ENCODE measurements at places on chromosomes 1 and 21. TPM values are rescaled to one million over a fixed set of nuclear protein-coding genes. Genes with fewer than 3 reads are reported as not detected.

DNA sequence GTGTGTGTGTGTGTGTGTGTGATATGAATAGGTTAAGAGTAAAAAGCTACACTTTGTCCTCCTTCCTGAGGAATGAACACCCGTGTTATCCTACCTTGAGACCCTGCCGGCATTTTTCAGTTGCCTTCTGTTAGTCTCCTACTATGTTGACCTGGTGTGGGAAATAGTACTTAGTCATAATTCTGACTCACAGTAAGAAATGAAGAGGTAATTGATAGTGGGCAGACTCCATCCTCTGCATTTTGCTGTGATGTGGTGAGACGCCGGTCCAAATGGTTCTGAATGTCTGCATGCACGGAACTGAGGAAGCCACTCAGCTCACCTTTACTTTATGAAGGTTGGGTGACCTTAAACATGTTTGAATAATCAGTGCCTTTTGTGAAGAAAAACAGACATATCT lies 12.6 kb downstream of the CD101 start:
- DNase-seq, result no peak

ANGPTL1 gene
- not detected for total RNA-seq

GRCh38 chr1:229117664-229118300 lies 153.1 kb upstream of the RAB4A start:
- no peak for DNase-seq

- no peak for DNase-seq
Measured at GRCh38 chr1:59427155-59427554, 130.3 kb downstream of the FGGY start.

GRCh38 chr1:147264158-147264768 lies 21.8 kb downstream of the CHD1L start:
- DNase-seq, result no peak

- no peak for DNase-seq
Measured at GRCh38 chr1:53525595-53525994, 66.4 kb downstream of the DMRTB1 start.

DNA sequence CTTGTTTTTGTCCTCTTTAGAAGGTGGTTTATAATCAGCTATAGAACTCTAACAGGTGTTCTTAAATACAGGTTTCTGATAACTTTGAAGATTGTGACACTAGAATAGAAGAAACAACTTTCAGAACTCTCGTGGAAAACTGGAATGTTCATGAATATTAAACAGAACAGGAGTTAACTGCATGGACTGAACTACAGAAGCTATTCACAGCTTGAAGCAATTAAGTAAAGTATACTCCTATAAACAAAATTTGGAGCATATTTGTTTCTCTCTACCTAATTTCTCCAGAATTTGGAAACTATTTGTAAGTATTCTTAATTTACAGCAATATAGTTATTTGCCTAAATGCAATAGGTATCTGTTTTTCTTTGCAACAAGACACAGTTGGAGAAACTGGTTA lies 824.8 kb downstream of the ADGRL2 start:
- DNase-seq, result no peak

- DNase-seq, result no peak
Measured at GRCh38 chr1:115499253-115499652, 142.5 kb upstream of the VANGL1 start.

DNA sequence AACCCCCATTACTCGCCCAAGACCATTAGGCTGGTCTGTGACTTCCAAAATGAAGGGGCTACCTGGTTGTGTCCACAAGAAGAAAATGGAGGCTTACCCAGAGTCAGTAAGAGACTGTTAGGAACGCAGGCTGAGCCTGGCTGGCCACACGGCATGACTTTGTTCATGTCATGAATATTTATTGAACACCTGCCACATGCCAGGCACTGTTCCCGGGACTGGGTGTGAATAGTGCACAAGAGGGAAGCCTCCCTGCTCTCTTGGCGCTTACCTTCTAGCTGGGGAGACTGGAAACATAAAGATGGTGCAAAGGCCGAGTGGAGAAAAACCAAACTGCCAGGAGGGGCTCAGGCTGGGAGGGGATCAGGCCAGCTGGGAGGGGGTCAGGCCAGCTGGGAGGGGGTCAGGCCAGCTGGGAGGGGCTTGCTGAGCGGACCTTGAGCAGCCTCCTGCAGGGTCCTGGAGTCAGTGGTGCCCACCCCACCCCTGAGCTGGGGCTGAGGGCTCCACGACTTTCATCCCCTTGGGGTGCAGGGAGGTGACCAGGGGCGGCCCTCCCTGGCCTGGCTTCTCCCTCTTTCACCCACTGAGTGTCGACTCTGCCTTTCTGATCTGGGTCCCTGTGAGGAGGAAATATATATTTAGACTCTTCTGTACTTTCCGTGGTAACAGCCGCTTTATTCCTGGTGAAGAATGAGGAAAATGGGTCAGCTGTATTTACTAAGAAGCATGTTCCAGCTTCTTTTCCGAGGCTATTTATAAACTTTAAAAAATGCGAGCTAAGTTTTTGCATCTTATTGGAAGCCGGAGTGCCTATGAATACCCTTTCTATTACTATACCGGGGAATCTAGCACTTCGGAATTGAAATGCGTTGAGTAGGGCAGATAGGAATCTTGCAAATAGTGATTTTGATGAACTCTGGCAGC lies 139.0 kb downstream of the CAMTA1 start:
- DNase-seq, result no peak

GRCh38 chr1:207240325-207241101 lies 81.0 kb upstream of the CD55 start:
- no peak for DNase-seq

DYRK3 gene
- 13.4 TPM for total RNA-seq

- no peak for DNase-seq
Measured at GRCh38 chr1:231715816-231716722, 89.5 kb downstream of the DISC1 start.

GRCh38 chr1:205047764-205048231 lies 4.8 kb downstream of the CNTN2 start:
- no peak for DNase-seq

GRCh38 chr1:116853680-116854402 lies 55.9 kb upstream of the PTGFRN start:
- DNase-seq, result peak; percentile 77

- DNase-seq, result no peak
Measured at GRCh38 chr1:233168384-233168783, 127.1 kb downstream of the PCNX2 start.

GRCh38 chr1:114262337-114262736 lies 108.7 kb upstream of the SYT6 start:
- DNase-seq, result no peak

CA6 gene
- total RNA-seq, result not detected

MRPL24 gene
- 56.2 TPM for total RNA-seq

- no peak for DNase-seq
Measured at GRCh38 chr1:97827887-97828286, 92.9 kb downstream of the DPYD start.

NTMT2 gene
- total RNA-seq, result not detected

GRCh38 chr1:12185036-12185917 lies 18.5 kb downstream of the TNFRSF1B start:
- DNase-seq, result no peak

- no peak for DNase-seq
Measured at GRCh38 chr1:208288495-208288894, 44.3 kb upstream of the PLXNA2 start.

GRCh38 chr1:114011796-114012195 lies 32.5 kb downstream of the OLFML3 start:
- no peak for DNase-seq

DNA sequence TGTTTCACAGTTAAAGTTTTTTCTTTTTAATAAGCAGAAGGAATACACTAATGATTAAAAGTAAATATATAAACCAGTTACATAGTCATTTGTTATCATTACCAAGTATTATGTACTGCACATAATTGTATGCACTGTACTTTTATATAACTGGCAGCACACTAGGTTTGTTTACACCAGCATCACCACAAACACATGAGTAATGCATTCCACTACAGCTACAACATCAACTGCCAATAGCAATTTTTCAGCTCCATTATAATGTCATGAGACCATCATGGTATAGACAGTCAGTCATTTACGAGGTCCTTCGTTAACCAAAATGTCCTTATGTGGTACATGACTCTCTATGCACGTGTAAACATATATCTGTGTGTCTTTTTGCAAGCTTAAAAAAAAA lies 35.2 kb downstream of the SCYL3 start:
- DNase-seq, result no peak

- no peak for DNase-seq
Measured at GRCh38 chr1:179120736-179121135, 38.9 kb downstream of the TOR3A start.

ADAM15 gene
- 265 TPM for total RNA-seq

KCNJ6 gene
- total RNA-seq, result under 0.01 TPM

RIMS3 gene
- total RNA-seq, result 0.20 TPM

SAMSN1 gene
- total RNA-seq, result 4.0 TPM

- DNase-seq, result no peak
Measured at GRCh38 chr1:11523746-11524464, 45.0 kb downstream of the DISP3 start.

- DNase-seq, result no peak
Measured at GRCh38 chr1:77484926-77485325, 197.5 kb downstream of the ZZZ3 start.

- DNase-seq, result no peak
Measured at GRCh38 chr1:168005529-168005928, 68.7 kb upstream of the MPC2 start.

GRCh38 chr1:70720521-70720920 lies 309.5 kb downstream of the CTH start:
- DNase-seq, result no peak

DNA sequence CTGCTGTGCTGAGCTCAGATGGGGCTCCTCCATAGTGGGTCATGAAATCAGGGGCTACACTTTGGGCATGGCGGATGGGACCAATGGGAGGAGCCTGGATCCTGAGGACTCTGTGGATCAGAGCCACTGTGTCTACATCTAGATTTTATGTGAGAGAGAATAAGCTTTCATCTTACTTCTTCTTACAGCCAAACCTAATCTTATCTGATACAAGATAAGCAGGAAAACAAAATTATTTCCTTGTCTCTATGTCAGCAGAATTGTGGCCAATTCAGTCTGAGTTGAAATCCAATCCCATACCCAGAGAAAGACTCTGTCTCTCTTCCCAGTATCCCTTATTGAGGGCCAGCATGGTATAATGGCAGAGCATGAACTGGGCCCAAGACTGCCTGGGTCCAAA lies 56.2 kb downstream of the KIF14 start:
- no peak for DNase-seq

DNA sequence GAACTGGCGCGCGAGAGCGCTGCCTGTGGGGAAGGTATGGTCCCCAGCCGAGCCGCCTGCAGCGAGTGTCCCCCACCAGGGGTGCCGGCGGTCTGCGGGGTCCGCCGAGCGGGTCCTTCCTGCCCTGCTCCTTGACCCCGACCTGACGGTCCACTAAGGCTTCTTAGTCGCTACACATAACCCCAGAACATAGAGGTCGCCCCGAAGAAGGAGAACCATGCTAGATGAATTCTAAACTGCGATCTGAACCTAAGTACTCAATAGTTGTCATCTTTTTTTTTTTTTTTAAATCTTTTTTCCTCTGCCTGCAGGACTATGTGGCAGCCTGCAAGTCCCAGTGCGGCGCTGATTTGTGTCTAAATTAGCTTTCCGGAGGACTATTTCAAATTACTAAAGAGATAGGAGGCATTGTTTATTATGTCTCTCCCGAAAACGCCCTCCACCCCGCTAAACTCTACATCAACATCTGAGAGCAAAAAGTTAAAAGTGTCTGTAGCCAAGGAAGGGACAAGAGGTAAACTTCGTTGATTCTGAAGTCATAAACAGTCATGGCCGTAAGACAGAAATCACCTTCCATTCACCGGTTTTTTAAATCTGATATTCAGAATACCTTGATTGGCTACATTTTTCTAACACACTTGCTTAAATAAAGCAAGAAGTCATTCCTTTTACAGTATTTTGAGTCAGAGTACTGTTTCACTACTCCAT lies 476 bp downstream of the AXDND1 start:
- no peak for DNase-seq

DNA sequence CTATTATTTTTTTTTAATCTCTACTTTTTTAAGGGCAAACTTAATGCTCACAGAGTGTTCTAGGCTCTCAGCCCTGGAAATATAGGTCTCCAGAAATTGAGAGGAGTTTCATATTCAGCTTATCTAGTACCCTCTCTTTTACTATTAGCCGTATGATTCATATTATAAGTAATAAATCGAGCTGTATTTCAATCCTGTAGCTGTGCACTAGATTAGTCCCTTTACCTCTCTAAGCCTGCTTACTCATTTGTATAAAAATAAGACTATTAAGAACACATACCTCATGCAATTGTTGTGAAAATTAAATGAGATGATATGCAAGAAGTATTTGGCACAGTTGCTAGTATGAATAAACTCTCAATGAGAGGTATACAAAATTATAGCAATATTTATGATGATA lies 128.2 kb upstream of the HOOK1 start:
- no peak for DNase-seq

GRCh38 chr1:224054012-224054411 lies 59.9 kb upstream of the FBXO28 start:
- DNase-seq, result peak; percentile 63

DNA sequence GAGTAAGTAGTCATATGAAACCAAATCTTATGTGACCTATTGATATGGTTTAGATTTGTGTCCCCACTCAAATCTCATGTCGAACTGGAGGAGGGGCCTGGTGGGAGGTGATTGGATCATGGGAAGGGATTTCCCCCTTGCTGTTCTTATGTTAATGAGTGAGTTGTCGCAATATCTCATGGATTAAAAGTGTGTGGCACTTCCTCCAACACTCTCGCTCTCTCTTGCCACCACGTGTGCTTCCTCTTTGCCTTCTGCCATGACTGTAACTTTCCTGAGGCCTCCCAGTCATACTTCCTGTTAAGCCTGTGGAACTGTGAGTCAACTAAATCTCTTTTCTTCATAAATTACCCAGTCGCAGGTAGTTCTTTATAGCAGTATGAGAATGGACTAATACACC lies 241.2 kb downstream of the RGS7 start:
- no peak for DNase-seq

SIM2 gene
- total RNA-seq, result not detected

MPZL1 gene
- 93.7 TPM for total RNA-seq

DNA sequence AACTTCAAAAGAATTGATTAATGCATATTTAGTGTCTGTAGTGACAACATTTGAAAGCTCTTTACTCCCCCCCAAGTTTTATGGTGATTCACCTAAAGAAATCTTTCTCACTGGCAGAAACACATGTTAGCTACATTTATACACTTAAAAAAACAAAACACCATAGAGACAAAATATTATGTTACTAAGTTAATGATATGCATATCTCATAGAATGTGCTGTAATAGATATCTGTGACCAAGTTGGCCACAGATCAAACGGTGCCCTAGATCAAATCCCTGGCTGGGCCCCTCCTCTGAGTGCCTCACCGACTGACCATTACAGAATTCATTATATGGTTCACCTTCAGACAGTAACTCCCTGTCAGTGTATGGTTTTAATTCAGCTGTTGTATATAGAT lies 322.1 kb upstream of the LYPLAL1 start:
- DNase-seq, result no peak

CITED4 gene
- total RNA-seq, result 6.5 TPM

- DNase-seq, result no peak
Measured at GRCh38 chr1:241846375-241846774, 1.6 kb upstream of the EXO1 start.

- peak; percentile 32 for DNase-seq
Measured at GRCh38 chr1:175520186-175520585, 223.2 kb downstream of the TNR start.

Data from pulmonary artery endothelial cell (primary cell).